ENCODE measurements at places on chromosomes 5 and 9.
A peak's percentile ranks its signal among the peaks of the same experiment; 100 is the strongest.

DNA sequence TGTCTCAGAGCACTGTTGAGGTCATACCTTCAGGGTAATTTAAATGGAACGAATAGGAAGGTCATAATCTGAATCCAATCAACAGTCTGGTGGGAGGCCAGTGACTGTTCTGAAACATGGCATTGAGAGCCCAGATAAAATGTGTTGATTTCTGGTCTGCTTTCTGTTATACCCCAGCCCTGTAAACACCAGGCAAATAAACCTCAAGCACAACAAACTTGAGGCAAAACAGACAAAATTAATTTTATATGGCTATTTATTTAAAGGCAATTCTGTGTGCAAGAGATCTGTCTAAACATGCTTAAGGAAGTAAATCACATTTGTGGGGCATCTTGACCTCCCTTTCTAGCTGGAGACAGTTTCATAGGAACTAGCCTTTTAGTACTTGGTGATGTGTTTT is 140.9 kb upstream of the SPEF2 start:
- no peak for DNase-seq

DNA sequence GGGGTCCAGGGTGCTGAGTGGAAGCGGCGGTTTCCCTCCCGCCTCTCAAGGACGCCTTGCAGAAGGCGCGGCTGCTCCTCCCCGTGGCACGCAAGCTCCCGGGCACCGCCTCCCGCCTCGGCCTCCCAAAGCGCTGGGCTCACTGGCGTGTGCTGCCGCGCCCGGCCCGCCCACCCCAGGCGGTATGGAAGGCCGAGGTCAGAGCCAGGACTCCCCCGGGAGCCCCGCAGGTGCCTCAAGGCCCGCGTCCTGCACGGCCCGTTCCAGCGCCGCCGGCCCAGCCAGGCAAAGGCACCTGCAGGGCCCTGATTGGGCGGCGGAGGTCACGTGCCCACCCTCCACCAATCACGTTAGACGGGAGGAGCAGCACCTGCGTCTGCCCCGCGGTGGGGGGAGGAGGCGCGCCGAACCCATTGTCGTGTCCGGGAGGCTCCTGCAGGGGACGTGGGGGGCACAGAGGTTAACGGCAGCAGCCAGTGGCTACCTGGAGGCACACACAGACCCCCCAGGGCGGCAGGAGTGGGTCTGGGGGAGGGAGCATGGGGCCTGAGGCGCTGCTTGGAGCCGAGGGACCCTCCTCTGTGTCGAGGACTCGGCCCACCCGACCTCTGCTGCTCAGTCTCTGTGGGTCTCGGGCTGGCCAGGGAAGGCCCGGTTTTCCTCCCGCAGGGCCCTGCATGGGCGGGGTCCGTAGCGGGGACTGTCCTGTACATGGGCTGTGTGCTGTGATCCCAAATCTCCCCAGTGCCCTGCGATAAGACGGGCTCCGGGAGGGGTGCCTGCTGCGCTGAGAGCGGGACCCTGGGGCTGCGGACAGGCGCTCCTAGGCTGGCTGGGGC is 2.0 kb upstream of the LCN12 start:
- peak; percentile 93 for DNase-seq

DNA sequence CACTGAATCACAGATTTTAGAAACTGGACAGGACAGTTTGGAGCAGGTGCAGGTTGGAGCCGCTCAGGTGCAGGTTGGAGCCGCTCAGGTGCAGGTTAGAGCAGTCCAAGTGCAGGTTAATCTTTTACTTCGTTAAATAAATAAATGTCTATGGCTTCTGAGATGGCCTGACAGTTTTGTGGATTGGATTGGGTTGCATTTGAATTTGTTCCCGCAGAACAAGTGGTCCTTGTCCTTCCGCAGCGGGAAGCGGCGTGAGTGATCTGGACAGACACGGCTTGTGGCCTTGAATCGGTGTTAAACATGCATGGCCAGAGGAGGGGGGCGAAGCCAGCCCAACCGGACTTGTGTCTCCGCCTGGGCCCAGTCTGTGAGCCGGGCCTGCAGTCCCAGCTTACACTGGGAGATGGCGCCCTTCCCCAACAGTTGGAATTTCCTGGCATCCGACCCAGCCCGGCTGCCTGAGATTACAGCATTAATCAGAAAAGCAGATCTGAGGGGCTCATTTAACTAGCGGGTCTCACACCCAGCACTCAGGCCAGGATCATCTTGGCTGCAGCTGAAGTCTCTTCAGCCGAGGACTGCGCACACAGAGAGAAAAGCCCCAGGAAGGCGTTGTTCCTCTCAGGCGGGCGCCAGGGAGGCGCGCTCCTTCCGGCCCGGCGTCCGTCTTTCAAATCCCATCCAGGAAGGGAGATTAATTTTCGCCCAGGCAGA is 1.5 kb upstream of the OLFM1 start:
- no peak for DNase-seq

DNA sequence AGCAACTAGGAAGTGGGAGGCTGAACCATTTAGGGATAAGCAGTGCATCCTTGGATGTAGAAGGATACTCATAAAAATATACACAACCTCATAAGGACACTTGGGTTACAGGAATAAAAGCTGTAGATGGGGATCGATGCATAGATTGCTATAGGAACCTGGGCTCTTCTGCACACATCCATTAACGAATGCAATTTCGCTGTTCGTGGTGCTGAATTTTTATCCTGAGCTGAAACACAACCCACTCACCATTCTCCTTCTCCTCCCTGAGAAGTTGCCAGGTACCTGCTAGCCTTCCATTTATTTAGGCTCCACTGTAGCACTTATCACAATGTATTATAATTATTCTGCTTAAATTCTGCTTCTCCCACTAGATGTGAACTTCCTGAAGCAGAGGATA is 320.6 kb upstream of the BRINP1 start:
- no peak for DNase-seq

DNA sequence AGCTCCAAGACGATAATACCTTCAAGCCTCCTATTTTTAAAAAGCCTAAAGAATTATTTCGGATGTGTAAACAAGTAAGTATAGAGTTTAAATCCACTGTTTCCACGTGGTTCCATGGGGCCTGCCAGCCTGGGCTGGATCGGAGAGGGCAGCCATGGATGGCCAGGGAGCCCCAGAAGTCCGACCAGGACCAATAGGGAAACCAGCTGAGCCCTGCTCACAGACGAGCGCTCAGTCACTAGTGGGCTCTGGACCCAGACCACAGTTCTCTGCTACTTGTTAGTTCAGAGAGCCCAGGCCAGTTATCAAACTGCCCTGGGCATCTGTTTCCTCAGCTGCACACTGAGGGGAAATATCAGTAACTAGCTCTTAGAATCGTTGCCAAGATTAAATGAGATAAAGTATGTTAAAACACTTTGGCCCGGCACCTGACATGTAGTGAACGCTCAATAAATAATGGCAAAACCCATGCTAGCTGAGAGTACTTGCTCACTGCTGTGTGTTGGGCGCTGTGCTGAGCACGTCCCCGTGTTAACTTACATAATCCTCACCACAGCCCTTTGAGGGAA is 124.8 kb downstream of the RGS3 start:
- no peak for DNase-seq

GRCh38 chr9:124066783-124067577 is 55.4 kb downstream of the LHX2 start:
- no peak for DNase-seq

- no peak for DNase-seq
Observed at GRCh38 chr5:135759149-135759784, 75.2 kb upstream of the SLC25A48 start.

DNA sequence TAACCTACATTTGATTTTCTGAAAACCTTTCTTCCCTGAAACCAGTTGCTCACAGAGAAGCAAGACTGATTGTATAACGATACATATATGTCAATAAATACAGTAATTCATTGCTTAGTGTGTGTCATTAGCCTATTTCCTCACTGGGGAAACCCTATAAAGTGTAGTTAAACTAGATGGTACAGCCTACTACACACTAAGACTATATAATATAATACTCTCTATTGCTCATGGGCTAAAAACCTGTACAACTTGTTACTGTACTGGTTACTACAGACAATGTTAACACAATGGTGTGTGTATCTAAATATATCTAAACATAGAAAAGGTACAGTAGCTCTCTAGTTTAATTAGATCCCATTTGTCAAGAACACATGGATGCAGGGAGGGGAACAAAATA is 181.2 kb downstream of the CDH18 start:
- no peak for DNase-seq

DNA sequence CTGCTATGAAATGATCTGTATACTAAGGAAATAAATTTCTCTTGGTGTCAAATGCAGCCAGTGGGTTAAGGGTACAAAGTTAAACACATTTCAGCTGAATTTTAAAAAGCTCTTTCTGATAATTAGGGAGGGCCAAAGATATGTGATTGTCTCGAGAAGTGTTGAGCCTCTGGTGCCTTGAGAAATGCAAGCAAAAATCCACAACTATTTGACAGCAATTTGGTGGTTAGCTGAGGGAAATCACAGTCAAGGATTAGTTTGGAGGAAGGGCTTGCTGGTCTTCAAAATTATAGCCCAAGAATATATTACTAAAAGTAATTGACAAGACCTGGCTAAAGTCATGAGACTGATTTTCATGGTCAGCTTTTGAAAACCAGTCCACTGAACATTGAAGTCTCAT is 255.7 kb upstream of the PPP1R2B start:
- DNase-seq, result no peak

GRCh38 chr9:121699571-121700164 is 48.2 kb downstream of the DAB2IP start:
- no peak for DNase-seq

- DNase-seq, result no peak
Observed at GRCh38 chr9:136437839-136438547, 1.7 kb downstream of the INPP5E start.

DNA sequence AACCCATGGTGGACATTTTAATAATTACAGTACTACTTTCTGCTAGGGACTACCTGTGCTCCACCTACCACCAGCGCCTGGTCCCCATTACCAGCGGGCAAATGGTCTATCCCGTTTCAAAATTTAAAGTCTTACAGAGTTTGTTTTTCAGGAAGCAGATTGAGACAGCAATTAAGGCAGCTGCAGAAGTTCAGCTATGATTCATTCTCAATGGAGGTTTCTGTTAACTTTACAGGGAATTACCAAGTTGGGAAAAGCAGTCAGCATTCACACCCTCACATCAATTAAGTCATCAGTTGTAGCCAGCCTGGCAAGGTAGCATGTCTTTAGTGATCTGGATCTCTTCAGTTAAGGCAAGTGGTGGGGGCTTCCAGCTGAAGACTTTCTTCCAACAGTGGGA is 410.6 kb upstream of the DAB2 start:
- DNase-seq, result no peak

- no peak for DNase-seq
Observed at GRCh38 chr5:53010814-53011213, 21.7 kb downstream of the ITGA2 start.

DNA sequence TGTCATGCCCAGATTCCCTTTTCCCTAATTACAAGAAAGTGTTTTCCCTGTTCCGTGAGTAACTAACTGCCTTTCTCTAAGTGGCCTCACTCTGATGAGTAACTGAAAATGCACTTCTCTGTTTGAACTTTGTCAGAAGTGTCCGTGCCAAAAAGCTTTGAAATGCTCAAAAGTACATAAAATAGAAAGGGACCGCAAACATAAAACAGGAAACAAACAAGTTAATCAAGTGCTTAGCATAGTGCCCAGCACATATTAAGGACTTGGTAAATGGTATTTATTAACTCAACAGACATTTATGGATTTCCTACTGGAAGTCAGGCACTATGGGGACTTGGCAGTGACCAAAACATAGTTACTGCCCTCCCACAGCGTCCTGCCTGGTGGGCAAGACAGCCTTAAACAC is 22.3 kb downstream of the AQP3 start:
- no peak for DNase-seq

Measured in T-helper 17 cell (primary cell).